ENCODE measurements at places on chromosomes 2 and 18.

GRCh38 chr18:74990563-74991081 lies 218.3 kb downstream of the PTGR3 start:
- DNase-seq: no peak

- no peak for DNase-seq
Observed at GRCh38 chr2:102025583-102026267, 34.0 kb downstream of the IL1R2 start.

- DNase-seq: no peak
Observed at GRCh38 chr2:146385031-146385430, 1459.8 kb upstream of the ACVR2A start.

- DNase-seq: no peak
Observed at GRCh38 chr2:100707016-100707947, 112.7 kb upstream of the NPAS2 start.

DNA sequence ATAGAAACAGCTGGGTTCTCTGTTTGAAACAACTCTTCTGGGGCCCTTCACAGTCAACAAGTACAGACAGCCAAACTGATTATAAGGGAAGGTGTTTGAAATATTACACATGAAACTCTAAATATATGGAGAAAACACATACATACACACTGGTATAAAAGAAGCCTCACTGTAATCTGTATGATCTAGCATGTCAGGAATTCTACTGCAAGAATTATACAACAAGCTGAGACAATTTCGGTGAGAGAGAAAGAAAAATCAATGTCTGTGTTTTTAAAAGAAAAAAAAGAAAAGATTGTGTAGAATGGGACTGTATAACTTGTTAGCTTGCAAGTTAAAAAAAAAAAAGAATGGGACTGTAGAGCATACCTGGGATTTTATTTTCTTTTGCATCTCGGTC lies 26.3 kb downstream of the IRS1 start:
- no peak for DNase-seq

- DNase-seq: no peak
Observed at GRCh38 chr18:21479721-21480120, 120.8 kb downstream of the ESCO1 start.

DNA sequence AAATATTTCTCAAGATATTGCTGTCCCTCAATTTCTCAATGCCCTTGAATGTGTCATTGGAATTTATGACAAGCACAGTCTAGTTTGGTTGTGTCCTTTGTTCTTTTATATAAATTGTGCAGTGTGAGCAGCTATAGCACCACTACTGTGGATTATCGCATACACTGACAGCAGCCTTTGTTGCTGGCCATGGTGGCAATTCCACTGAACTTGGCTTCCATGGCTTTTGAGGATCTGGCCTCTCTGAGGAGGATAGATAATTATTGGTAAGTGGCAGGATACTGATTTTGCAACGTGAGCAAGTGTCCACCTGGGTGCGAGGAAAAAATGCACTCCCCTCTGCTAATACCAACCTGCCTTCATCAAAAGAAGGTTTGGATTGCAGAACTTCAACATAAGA lies 84.0 kb downstream of the RDH14 start:
- no peak for DNase-seq

DNA sequence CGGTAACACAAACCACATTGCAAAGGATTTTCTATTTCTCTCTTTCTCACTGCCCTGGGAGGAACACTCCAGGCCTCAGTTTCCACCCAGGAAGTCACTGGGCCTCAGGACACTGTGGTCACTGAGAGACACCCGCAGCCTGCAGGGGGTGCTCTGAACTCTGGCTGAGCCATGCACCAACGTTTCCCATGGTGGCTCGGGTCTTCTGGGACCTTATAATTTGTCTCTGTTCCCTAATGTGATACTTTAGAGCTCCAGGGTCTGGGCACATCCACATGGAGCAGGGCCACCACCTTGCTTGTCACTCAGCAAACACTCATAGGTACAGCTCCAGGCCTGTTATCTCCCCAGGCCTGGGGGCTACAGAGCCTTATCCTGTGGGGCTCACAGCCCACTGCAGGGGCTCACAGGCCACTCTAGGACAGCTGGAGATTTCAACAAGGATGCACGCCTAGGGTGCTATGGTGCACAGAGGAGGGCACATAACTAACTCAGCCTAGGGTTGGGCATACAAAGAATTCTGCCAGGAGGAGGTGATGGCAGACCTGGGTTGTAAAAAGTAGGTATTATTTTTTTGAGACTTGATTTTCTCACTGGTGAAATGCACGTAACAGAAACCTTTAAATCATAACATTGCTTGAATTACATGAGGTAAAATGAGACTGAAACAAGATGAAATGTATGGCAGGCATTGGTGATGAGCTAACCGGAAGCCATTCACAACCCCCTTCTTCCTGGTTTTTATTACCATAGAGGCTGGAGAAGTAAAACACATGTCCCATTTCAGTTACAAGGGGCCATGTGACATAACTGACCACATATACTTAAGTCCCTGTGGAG lies 3.0 kb upstream of the HS1BP3 start:
- no peak for DNase-seq

GRCh38 chr2:152525277-152525838 lies 190.4 kb downstream of the FMNL2 start:
- DNase-seq: no peak

DNA sequence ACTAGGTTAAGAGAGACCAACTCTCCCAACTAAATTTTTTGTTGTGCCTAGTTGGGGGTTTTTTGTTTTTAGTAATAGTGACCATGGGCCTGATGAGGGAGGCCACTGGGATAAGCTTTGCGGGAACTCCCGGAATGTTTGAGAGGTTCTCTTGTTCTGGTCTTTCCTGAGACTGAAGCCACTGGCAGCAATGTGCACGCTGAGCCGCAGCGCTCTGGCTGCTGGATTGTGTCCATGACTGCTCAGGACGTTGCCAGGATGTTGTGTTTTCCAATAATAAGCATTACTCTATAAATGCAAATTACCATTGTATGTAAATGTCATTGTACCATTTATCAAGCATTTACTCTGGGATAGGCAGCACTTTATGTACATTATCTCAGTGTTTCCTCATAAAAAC lies 126.1 kb downstream of the GALNT1 start:
- DNase-seq: no peak

DNA sequence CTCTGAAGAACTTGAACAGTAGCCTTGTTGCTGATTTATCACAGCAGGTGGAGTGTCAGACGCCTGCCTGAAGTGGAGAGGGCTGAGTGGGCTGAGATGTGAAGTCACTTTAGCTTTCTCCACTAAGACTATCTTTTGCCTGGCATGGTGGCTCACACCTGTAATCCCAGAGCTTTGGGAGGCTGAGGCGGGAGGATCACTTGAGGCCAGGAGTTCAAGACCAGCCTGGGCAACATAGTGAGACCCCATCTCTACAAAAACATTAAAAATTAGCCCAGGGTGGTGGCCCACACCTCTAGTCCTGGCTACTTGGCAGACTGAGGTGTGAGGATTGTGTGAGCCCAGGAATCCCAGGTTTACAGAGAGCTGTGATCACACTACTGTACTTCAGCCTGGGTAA lies 60.6 kb upstream of the TTC39C start:
- no peak for DNase-seq

GRCh38 chr2:105777506-105778055 lies 32.9 kb downstream of the NCK2 start:
- DNase-seq: no peak

GRCh38 chr2:5067816-5068215 lies 624.4 kb upstream of the SOX11 start:
- no peak for DNase-seq

- no peak for DNase-seq
Observed at GRCh38 chr2:95349568-95350322, 52.6 kb downstream of the KCNIP3 start.

DNA sequence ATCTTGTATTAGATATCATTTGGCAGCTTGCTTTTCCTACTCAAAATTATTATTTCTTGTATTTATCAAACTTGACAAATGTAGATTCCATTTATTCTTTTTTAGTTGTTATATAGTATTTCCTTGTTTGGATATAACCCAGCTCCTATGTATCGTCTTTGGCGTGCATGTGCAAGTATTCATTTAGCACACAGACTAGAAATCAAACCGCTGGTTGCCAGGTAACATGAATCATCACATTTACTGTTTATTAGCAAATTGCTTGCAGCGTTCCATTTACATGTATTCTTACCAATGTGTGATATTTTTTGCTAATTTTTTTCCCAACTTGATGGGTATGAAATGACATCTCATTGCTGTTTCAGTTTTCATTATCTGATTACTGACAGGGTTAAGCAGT lies 2089.7 kb upstream of the CELF4 start:
- no peak for DNase-seq

DNA sequence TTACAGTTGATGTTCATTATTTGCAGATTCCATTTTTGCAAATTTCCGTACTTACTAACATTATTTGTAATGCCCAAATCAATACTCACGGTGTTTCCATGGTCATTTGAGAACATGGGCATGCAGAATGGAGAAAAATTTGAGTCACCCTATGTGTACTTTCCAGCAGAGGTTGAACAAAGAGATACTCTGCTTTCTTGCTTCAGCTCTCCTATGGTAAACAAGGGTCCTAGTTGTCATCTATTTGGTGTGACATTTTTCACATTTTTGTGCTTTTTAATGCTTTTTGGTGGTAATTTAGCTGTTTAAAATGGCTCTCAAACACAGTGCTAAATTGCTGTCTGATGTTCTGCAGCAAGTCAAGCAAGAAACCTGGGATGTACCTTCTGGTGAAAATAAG lies 444.4 kb upstream of the CELF4 start:
- no peak for DNase-seq

DNA sequence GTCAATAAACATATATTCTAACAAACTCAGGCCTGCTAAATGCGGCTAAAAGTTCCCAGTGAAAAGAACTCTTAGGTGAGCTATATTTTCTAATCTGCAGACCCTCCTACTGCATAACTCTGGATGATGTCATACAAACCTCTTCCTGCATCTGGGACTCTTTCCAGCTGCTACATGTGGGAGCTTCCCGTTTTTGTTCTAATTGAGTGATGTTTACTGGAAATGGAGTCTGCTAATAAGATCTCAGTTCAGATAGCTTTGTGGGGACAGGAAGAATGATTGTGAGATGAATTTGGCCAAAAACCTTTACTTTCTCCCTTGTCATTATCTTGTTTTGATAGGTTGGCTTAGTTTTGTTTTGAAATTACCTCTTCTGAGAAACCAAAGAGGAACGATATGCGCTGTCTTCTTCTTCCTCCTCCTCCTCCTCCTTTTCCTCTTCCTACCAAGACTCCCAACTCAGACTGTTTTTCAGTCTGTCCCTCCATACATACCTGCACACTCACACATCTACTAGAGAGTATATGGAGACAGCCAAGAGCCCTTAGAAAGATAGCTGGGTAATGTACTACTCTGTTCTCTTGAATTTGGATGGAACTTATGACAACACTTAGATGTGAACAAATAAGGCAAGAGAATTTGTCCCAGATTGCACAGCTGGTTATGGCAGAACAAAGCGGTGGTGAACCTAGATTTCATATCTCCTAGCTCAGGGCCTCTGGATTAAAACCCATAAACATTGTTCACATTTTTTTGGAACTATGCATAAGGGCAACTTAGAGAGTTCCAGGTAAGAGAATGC lies 39.8 kb upstream of the AAK1 start:
- DNase-seq: no peak

DNA sequence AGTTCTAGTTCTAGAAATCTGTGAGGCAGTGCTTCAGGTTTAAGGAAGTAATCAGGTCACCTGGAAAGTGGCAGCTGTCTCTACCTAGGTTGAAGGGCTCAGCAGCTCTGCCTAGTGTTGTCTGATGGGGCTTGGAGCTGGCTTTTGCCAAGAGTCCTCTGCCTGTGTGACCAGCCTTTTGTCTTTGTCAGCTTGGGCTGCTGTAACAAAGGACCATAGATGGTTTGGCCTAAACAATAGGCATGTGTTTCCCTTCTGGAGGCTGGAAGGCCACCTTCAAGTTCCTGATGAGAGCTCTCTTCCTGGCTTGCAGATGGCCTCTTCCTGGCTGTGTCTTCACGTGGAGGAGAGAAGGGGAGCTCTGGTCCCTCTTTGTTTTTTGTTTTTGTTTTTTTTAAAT lies 13.3 kb downstream of the UBE2F start:
- DNase-seq: no peak

DNA sequence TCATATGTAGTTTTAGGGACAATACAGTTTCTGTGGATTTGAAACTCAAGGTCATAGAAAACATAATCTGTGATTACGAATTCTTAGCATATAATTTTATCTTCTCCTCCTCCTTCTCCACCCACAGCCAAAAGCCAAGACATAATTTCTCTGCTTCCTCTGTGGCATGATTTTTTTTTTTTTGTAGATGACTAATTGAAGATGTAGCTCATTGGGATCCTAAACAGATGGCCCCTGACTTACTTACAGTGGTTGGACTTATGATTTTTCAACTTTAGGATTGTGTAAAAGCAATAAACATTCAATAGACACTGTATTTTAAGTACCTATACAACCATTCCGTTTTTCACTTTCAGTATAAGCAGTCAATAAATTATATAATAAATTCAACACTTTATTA lies 42.3 kb downstream of the FSIP2 start:
- DNase-seq: no peak

GRCh38 chr18:3010086-3010485 lies 2.9 kb downstream of the LPIN2 start:
- no peak for DNase-seq

- no peak for DNase-seq
Observed at GRCh38 chr2:162060532-162060931, 13.5 kb downstream of the DPP4 start.

DNA sequence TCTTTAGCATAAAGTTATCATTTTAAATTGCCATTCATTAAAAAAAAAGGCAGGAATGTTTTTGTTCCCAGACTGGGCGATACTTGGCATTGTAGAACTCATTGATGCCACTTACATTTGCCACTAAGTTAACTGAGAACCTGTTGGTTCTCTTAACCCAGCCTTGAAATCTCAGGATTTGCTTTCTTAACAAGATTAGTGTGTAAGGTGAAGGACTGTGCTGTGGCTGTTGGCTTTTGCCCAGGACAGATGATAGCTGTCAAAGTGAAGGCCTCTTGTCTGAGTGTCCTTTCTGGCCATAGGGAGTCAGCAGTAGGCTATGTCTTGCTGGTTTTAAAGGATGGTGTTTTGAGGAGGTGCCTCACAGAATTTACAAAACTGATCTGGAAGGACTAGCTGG lies 2.6 kb downstream of the DPYSL5 start:
- DNase-seq: no peak

DNA sequence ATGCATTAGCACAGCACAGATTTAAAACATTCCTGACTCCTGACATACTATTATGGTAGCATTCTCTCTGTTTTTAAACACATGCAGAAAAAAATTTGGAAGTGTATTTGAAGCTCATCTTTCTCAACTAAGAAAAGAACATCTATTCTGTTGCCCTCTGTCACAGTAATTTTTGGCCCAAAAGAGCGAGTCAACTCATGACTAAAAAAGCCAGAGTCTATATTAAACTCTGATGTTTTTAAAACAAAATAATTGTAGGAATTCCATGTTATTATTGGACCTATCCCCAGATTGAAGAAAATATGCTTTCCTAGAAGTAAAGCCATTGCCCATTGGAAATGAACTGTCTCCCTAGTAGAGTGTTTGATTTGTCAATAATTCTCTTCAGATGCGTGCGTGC lies 96.7 kb downstream of the CRIM1 start:
- DNase-seq: no peak

GRCh38 chr2:21396252-21396651 lies 272.5 kb downstream of the TDRD15 start:
- DNase-seq: no peak
